ENCODE measurements at places on chromosomes 7 and 10. TPM values are rescaled to one million over a fixed set of nuclear protein-coding genes. Genes with fewer than 3 reads are reported as not detected.

GRCh38 chr7:85587785-85588184, 400.9 kb upstream of the SEMA3D start:
- no peaks in the 10 kb centered on the region for H3K36me3 ChIP-seq
- H3K4me3 ChIP-seq, result no peak overlapping the region
- H3K27ac ChIP-seq, result no peak overlapping the region
- no peaks in the 10 kb centered on the region for H3K27me3 ChIP-seq
- DNase-seq, result no peak
- H3K4me1 ChIP-seq, result no peaks in the 10 kb centered on the region

CNNM1 gene
- total RNA-seq, result 0.33 TPM

NPFFR1 gene
- total RNA-seq, result not detected

DNA sequence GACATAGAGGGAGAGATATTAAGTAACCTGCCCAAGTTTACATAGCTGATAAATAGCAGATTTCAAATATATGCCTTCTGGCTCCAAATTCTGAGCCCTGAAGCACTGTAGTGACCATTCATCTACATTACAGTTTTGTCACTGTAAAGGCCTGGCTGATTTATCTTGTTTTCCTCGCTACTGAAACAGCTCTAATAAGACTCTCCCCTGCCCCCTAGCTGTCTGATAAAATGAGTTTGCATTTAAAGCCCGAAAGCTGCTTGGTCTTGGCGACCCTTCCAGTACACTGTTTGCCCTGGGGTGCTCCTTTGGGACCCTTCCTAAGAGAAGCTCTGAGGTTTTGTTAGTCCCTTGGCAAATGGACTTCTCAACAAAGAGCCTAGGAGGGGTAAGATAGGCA, 59.7 kb upstream of the RAB11FIP2 start:
- no peak overlapping the region for H3K27ac ChIP-seq
- H3K36me3 ChIP-seq, result no peaks in the 10 kb centered on the region
- H3K4me1 ChIP-seq, result no peaks in the 10 kb centered on the region
- H3K27me3 ChIP-seq, result no peaks in the 10 kb centered on the region
- no peak for DNase-seq
- H3K4me3 ChIP-seq, result no peak overlapping the region

CALML5 gene
- total RNA-seq, result not detected

DNA sequence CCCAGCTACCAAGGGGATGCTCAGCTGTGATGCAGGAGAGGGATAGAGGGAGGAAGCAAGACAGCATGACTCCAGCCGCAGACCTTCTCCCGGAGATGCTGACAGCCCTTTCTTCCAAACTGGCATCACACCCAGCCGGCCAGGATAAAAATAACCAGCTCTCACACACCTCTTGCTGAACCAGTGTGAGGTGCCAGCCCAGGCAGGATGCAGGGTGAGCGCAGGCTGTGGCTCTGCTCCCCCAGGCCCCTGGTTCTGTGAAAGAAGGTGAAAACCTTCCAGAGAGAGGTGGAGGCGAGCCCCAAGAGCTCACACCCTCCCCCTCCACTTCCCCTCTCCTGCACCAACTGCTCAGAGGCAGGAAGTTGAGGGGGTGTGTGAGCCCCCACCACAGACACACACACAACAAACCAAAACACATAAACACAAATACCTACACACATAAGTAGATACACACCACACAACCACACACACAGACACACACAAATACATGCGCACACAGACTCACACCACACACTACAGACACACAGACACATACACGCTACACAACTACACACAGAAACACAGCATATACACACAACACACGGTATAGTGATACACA, 4.0 kb downstream of the GPR15LG start:
- no peak overlapping the region for H3K4me3 ChIP-seq
- DNase-seq, result no peak
- no peak overlapping the region for H3K27ac ChIP-seq

GRCh38 chr10:88788924-88789323, 13.6 kb upstream of the LIPM start:
- no peaks in the 10 kb centered on the region for H3K36me3 ChIP-seq
- H3K4me1 ChIP-seq, result no peaks in the 10 kb centered on the region
- no peak overlapping the region for H3K4me3 ChIP-seq
- DNase-seq, result no peak

DNA sequence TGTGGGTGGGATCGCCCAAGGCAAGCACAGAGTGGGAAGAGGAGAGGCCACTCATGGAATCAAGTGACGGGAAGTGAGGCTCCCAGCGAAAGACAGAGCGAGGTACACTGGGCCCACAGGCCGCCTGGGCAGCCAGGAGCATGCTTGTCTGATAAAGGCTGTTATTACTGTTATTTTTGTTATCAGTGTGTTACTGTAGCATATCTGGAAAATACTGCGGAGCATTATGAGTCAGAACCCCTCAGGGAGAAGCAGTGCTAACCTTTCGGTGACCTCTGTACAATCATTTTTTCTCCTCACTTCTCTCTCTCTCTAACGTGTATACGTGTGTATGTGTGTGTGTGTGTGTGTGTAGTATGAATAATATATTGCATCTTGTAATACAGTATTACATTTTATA, 3.8 kb upstream of the TCERG1L start:
- H3K27ac ChIP-seq, result no peak overlapping the region
- DNase-seq, result no peak
- no peak overlapping the region for H3K4me3 ChIP-seq

GRCh38 chr10:93261961-93262610, 188.4 kb downstream of the CYP26A1 start:
- DNase-seq, result no peak
- H3K27me3 ChIP-seq, result no peaks in the 10 kb centered on the region
- H3K36me3 ChIP-seq, result peaks cover 15% of the 10 kb centered on the region

DNA sequence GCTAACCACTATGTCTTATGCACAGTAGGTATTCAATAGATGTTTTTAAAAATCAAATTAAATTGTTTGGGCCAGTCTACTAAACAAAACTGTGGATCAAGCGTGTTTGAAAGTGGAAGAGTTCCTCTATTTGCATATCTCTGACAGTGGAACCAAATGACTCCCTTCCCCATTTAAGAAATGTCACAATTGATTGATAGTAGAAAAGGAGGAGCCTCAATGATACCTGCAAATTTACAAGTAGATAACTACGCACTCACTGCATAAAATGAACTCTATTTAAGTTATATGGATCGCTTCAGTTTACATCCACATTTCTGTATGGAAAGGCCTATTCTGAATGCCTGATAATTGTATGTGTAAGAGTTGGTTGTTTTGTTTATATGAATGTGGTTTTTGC, 163.3 kb upstream of the MTPN start:
- no peak overlapping the region for H3K27ac ChIP-seq
- DNase-seq, result no peak
- H3K27me3 ChIP-seq, result no peaks in the 10 kb centered on the region
- H3K36me3 ChIP-seq, result no peaks in the 10 kb centered on the region
- H3K4me3 ChIP-seq, result no peak overlapping the region

Measured in H9 (cell line).